ENCODE measurements at places on chromosomes 3 and 15.
A peak's percentile ranks its signal among the peaks of the same experiment; 100 is the strongest.

DNA sequence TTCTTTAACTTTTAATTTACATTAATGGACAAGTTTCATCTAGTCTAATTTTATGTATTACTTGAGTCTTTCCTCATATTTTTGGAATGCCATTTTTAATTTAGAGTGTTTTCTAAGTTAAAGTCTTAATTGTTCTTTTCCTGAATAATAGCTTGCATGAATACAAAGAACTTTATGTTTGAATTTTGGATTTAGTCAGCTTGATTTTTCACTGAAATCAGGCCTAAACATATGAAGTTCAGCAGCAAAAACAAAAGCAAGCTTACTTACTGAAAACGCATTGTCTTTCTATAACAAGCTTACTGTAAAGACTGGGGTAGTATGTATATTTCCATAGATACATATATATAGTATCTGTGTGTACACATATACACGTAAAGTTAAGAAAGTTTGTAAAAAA, 126.0 kb downstream of the ZBTB20 start:
- DNase-seq: no peak

DNA sequence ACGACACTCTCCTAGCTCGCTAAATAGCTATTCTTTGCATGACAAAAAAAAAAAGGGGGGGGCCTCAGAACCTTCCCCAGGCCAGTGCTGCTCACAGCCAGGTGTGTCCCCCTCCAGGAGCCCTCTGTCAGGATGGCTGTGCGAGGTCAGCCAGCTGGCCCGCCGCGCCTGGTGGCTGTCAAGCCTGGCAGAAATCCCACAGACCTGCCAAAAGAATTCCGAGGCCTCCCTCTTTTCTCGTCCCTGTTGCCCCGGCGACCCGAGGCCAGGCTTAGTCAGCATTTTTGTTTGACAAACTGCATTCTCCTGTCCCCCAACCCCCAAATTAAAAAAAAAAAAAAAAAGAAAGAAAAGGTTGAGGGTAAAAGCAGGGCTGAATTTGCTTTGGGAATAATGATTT, 61.9 kb downstream of the TM4SF4 start:
- DNase-seq: no peak

- DNase-seq: no peak
Observed at GRCh38 chr3:69500604-69501003, 114.7 kb upstream of the FRMD4B start.

GRCh38 chr15:63600001-63600615, 2.9 kb downstream of the FBXL22 start:
- no peak for DNase-seq

- DNase-seq: no peak
Observed at GRCh38 chr3:58706395-58707167, 40.0 kb upstream of the FAM3D start.

GRCh38 chr3:147405231-147406027, 914 bp downstream of the ZIC4 start:
- peak; percentile 44 for DNase-seq

DNA sequence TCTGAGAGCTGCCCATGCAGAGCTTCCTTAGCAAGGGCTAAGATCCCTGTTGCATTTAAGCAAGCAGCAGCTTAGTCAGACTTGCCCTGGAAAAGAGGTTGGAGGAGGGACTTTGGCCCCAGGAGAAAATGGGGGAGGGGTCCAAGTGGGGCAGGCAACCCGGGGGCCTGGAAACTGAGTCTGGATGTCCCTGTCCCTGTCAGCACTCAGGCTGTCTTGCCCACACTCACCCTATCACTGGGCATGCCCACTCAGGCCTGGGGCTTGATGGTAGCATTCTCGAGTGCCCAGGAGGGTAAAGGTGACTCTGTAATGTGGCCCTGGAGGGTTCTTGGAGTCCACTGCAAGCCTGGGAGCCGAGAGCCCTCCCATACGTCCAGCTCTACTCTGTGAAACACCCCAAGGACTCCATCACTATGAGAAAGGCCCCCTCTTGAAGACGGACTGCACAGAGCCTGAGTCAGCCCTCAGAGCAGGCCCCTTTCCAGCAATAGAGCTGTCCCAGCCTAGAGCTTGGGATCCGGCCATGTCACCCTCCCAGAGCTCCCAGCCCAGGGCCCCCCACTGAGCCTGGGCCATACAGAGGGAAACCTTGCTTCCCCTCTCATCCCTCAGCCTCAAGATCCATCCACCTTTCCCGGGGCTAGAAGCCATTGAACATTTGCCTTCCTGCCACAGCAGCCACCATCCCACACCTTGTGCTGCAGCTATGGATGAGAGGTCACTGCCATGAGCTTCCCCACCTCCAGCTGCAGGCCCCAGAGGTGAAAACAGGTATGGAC, 13.4 kb downstream of the MYL3 start:
- DNase-seq: peak; percentile 52

GRCh38 chr3:125212091-125212508, 448 bp downstream of the SLC12A8 start:
- DNase-seq: no peak

DNA sequence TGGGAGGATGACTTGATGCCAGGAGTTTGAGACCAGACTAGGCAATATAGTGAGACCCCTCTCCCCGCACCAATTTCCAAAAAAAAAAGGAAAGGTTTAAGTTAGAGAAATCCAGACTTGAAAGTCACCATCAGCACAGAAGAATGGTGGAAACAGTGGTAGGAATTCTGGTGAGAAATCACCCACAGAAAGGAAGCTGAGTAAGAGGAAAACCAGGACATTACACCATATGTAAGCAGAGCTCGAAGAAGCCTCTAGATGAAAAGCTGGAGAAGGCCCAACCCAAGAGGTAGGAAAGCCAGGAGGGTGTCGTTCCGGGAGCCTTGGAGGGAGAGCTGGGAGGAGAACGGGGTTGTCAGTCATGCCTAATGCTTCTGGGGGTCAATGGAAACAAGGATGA, 40.5 kb downstream of the RASGRP1 start:
- no peak for DNase-seq

DNA sequence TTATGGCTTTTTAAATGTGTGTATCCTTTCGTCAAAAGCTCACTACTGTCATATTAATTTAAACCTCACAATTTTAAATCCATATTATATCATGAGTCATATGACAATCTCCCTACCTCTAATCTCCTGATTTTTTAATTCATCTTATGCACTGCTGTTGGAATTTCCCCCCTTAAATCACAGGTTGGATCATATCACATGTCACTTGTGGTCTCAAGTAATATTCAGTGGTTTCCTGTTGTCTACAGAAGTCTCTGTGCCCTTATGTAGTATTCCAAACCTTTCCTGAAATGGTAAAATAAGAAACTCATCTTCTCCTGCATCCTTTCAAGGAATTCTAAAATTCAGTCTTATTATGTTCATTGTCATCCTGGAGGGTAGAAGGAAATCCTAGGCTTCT, 116.0 kb upstream of the CBLB start:
- no peak for DNase-seq

DNA sequence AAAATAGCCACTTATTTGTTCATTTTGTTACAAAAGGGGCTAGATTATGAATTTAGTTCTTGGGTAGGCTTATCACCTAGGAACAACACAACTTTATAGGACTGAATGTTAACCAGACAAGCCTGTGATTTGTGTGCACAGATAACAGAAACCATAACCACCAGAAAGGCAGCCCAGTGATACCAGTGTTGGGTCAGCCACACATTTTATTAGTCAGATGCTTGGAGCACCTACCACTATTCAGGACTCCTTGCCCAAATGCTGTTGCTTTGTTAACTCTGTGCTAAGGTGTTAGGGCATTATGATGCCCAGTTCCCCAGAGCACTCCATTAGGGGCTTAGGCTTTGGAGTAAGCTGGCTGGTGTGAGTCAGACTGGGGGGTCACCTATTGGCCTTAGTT, 22.5 kb downstream of the PLCL2 start:
- DNase-seq: no peak

DNA sequence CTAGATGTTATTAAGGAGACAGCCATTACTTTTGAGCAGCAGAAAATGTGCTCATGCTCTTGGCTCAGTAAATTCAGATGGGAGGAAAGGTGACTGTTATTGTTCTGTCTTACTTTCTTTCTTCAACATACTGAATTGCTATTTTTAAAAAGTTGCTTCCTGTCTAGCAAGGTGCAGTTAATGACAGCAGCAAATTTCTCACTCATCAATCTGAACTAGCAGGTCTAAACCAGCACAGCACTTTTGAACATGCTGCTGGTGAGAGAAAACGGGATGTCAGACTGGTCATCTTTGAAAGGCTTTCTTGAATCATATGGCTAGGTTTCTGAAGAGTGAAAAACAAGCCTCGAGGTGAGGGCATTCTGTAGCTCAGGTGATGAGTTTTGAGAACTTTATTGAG, 384.7 kb downstream of the MFSD1 start:
- no peak for DNase-seq

DNA sequence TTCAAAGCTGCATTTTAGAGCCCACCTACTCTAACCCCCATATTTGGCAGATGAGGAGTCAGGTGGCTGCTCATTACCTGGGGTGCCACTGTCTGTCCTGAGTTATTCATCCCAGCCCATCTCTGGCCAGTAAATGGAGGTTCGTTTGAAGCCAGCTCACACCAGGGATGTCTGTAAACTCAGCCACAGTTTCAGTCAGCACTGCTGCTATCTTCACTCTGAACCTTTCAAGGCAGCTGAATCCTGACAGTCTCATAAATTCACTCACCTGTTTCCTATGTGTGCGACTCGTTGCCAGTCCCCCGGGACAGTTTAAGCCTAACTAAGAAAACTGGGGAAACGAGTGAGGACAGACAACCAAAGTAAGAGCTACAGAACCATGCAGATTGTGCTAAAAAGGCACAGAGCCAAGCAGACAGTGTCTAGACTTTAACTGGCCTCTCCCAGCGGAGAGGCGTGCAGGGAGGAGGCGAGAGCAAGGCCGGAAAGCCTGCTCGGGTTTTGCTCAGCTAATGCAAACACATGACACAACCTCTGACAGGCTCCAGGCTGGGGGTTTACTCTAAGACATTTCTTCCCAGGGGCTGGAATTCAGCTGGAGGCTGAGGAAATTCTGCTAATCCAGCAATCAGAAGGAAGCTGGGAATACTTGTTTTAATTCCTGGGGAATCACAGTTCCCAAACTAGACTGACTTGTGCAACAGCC, 12.0 kb downstream of the FSTL1 start:
- DNase-seq: no peak

DNA sequence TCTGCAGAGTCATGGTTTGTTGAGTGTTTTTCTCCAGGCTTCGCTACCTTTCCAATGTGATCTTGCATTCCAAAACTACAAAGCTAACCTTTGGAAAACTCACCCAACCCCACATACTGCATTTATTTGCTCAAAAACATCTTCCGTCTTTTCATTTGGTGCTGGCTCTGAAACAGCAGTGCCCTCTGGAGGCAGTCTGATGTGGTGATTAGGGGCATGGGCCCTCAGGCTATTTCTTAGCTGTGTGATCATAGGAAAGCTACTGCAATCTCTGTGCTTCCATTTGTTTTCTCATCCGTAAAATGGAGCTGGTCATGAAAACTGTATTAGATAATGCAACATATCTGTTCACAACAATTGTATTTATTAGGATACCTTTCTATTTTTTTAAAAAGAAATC, 47.0 kb downstream of the MTHFS start:
- no peak for DNase-seq

DNA sequence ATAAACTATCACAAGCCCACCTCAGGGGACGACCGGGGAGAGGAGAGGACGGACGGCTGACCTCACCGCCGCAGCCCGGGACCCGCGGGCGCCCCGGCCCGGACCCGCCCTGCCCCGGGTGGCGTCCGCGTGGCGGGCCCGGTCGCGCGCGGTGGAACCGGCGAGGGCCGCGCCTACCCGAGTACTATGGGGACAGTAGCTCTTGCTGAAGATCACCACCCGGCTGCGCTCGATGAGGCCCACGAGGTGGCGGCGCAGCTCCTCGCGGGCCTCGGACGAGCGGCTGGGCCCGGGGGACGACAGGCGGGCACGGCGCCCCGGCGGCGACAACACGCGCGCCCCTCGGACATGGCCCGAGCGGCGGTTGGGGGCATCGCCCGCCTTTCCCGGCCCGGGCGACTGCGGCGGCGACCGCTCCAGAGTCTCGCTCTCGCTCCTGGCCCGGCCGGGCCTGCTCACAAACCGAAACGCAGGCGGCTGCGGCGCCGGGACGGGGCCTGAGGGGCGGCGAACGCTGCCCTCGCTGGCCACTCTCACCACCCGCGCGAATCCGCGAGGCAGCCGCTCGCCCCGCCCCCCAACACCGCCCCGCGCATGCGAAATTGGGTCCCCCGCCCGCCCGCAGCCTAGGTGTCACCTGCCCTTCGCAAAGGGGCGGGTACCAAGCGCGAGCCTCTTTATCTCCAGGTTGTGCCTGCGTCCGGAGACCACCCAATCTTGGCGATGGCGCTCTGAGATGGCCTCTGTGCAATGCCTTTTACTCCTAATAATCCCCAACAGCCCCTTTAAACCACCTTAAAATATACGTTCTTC, at the start of gene TXNRD3:
Gene TXNRD3, minus strand, starts transcription at position 554 of the 813 bp plus-strand sequence.
- peak; percentile 94 for DNase-seq

DNA sequence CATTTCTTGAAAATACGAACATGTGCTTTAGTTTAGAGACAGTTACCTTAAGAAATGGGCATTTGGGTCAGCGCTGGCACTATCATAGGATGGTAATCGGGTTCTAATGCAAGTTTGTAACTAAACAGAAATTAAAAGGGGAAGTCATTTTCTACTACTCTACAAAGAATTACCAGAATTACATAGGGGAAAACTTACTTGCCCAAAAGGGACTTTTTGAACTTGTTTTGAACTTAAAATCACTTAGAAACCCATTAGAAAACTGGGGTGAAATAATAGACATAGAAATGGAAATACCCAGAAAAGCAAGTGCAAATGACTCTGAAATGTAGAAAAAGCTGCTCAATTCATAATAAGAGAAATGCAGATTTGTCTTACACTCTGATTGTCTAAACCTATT, 44.9 kb downstream of the SPATA16 start:
- DNase-seq: no peak

- DNase-seq: no peak
Observed at GRCh38 chr3:112090887-112091586, 4.8 kb downstream of the C3orf52 start.

DNA sequence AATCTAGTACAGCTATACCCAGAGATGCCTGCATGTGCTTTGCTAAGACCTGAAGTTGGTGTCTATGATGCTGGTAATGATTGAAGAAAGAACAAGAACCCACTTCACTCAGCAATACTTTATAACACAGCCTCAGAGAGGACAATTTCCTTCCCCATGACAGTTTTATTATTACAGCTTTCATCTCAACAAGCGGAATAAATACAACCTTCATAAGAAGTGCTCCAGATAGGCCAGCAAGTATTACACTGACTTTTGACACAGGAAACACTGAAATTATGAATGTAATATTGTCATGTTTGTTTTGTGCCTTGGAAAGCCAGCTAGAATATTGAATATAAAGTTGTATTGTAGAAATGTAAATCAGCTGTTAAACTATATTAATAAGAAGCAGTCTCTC, 557.4 kb upstream of the ARPP21 start:
- no peak for DNase-seq

DNA sequence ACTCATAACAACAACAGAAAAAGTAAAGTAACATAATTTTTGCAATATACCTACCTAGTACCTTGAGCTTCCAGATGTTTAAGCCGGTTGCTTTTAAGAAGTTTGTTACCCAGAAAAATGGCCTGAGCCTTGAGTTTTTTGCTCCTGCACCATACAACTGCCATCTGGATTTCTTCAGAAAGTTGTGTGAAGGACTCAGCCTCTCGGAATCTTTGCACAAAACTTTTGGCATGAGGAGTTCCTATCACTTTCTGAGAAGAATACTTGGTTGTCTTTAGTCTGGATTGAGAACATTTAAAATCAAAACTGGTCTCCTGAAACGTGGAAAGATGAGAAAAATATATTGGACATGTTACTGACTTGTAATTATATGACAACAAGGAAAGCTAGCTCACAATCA, 17.3 kb downstream of the GTPBP8 start:
- no peak for DNase-seq
